ENCODE measurements at places on chromosomes 1 and 21.

- no peak for DNase-seq
Measured at GRCh38 chr1:7583291-7584096, 187.6 kb upstream of the VAMP3 start.

GRCh38 chr1:167797015-167797414, 75.2 kb downstream of the MPZL1 start:
- DNase-seq, result no peak

GRCh38 chr21:37855647-37856625, 60.3 kb downstream of the KCNJ6 start:
- no peak for DNase-seq

DNA sequence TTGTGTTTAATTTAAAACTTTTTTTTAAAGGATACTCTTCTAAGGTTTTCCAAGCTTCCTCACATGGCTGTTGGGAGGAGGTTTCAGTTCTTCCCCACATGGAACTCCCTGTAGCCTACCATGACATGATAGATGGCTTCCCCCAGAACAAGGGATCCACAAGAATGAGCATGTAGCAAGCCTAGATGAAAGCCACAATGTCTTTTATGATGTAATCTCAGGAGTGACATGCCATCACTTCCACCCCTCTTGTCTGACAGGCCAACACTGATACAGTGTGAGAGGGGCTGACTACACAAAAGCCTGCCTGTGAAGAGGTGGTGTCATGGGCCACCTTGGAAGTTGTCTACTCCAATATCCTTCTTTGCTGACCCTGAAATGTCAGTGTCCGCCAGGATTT, 32.0 kb downstream of the CD34 start:
- no peak for DNase-seq

DNA sequence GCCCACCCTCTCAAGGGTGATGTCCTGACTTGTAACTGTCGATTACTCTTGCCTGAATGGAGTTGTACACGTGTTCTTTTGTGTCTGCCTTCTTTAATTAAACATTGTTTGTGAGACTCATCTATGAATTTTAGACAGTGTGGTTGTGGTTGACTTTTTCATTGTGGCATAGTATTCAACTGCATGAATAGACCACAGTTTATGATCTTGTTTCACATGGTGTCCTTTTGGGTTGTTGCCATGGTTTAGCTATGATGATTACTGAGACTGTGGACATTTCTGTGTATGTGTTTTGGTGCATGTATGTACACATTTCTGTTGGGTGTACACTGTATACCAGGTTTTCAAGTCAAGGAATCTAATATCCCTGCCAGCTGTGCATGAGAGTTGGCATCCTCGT, 30.1 kb downstream of the PRMT2 start:
- DNase-seq, result no peak

GRCh38 chr1:7754234-7754633, 16.9 kb upstream of the VAMP3 start:
- no peak for DNase-seq

DNA sequence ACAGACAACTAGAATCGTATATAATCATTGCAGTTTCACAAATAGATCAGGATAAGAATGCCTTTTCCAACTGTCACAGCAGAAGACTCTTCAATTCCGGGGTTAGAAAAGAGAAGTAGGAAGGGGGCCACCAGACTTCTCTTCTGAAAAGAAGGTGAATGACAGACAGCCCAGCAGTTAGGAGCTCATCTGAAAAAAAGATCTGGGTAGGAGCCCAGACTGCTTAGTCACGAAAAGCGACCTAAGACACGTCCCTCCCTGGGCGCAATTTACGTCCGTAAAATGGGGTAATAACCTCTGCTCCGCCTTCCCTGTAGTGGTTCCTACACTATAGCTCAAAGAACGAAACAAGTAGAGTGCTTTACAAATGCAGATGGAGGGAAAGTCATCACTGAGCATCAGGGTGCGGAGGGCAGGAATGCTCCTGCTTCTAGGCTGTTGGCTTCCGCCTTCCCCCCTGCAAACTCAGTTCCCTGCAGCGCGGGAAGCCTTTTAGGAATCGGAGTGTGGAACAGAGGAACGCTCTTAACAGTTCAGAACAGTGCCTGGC, 582 bp downstream of the ORC1 start:
- DNase-seq, result peak; percentile 72

DNA sequence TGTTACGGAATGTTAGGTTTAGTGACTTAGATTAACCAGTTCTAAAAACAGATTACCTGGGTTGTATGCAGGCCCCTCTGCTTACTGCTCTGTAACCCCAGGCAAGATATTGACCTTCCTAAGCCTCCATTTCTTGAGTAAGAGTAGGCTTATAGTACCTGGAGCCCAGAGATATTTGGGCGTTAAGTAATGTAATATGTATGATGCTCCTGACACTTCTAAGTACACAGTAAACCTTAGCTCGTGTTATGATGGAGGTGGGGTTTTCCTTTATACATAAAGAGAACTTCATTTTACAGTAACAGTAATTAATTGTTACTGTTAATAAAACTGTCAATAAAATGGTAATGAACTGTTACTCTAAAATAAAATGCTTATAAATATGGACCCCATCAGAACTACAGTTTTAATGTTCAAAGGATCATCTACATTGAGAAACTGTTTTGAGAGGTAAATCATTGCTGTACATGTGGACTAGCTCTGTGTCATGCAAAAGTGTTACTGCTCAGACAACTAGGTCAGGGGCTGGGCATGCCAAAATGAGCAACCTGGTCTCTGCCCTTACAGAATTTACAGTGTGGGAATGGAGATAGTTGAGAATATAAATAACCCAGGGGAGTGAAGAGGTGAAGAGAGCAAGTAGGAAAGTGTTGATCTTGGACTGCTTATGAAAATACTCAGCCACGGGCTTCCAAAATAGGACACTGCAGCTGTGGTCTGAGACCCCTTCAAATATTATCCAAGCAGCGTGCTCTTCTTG, 26.6 kb downstream of the LRRC8C start:
- DNase-seq, result no peak

GRCh38 chr1:12549460-12550349, 68.3 kb downstream of the DHRS3 start:
- DNase-seq, result peak; percentile 88

Measured in LoVo (cell line).